ENCODE measurements at places on chromosomes 5 and 9.

GRCh38 chr9:95819636-95820035 is 55.9 kb upstream of the ERCC6L2 start:
- no peak for DNase-seq

- no peak for DNase-seq
Measured at GRCh38 chr9:114034196-114034595, 43.9 kb downstream of the AMBP start.

GRCh38 chr9:18947892-18948339 is 85.1 kb downstream of the SAXO1 start:
- DNase-seq = no peak

- DNase-seq = no peak
Measured at GRCh38 chr5:151569132-151570046, 21.7 kb downstream of the FAT2 start.

GRCh38 chr9:89591274-89592212 is 13.3 kb upstream of the GADD45G start:
- no peak for DNase-seq

DNA sequence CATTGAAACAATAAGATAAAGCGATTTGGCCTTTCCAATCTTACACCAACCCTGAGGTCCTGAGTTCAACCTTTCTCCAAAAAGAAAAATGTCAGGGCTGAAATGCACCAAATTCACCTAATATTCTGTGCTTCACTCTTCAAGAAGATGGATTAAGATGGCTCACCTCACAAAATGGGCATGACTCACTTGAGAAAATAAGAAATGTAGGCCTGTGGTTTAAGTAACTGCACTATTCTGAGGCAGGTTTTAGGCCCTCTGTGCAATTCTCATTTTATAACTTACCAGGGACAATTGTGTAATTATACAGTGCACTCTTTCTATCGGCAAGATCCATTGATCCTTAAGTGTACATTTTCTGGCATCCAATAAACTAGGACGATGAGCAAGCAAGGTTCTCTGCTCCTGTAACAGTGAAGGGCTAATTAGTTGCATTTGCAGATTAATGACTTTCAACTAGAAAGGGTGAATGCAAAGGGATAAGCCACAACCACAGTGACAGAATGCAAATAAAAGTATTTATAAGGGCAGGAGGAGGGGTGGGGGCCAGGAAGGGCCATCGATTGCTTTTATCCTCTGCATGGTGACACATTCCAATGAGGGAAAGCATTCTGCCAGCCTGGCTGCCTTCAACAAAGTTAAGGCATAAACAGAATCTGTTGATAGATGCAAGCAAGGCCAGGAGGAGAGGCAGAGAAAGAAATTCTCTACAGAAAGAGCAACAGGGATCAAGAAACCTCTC is 214.5 kb downstream of the CAAP1 start:
- no peak for DNase-seq

DNA sequence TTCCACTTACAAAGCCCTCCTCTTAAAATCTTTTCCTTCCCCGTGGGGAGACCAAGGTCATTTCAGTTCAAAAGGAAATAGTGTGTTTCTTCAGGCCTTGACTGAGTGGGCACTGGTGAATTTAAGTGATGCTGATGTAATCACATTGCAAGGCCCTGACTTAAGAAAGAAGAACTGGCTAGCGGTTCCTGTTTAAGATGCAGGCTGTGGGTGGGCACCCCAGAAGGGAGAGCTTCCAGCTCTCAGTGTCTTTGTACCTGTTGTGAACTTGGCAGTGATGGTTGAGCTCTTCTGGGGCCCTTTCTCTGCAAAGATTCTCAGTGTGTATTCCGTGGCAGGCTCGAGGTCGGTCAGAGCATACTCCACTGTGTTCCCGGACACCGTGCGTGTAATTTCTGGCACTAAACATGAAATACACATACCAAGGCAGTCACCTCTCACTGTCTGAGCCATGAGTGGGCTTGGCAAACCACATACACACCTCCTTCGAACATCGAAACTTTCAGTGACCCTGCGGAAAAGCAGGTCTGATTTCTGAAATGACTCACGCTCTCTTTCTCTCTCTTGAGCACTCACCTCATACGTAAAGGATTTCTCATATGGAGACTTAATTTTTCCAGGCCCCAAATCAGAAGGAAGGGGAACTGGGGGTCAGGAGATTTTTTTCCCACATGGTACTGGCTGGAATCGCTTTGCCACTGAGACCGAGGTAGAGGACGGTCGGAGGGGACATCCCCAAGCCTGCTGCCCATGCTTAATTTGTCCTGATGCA is 81.9 kb downstream of the TNC start:
- DNase-seq = no peak

DNA sequence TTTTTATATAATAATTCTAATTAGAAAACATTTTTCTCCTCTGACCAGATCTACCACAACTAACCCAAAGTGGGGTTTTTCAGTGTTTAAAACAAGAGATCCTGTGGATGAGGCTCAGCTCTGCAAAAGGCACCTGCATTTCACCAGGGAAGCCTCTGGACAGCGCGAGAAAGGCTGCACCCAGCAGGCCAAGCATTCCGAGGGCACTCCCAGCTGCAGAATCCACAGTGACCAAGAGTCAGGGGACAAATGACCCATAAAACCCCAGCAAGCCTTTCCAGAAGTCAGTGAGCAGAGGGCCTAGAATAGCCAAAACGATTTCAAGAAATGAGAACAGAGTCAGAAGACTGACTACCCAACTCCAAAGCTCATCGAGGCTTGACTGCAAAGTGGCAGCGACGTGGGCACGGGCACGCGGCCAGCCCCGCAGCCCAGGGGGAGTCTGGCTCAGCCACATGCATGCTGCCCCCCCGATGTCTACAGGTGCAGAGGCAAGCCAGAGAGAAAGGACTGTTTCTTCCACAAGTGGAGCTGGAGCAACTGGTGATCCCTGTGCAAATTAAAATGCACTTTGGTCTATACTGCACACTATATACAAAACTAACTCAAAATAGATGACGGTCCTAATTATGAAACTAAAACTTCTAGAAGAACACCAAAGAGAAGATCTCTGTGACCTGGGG is 26.2 kb downstream of the TPPP start:
- no peak for DNase-seq

DNA sequence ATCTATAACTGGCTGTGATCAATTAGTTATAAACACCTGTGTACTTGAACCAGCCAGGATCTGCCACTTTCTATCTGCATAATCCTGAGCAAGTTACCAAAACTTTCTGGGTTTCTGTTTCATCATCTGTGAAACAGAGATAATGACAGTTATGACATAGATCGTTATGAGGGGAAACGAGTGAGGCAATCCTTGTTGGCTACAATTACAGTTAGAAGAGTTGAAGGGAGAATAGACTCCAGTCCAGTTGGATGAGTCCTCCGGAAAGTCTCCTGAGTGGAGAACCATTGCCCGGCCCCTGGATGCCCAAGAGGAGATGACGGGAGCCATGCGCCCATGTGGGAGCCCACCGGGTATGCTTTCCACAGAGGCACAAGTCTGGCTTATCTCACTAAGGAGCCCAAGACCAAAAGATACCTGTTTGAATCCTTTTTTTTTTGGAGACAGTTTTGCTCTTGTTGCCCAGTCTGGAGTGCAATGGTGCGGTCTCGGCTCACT is 4.5 kb downstream of the PDE6A start:
- no peak for DNase-seq

- no peak for DNase-seq
Measured at GRCh38 chr5:126594748-126595485, at the start of gene ALDH7A1. Gene ALDH7A1, minus strand, starts transcription at chr5:126595219. Its CDS starts 21 bp downstream, at chr5:126595198.

GRCh38 chr5:61732369-61732768 is 400.3 kb downstream of the ZSWIM6 start:
- no peak for DNase-seq

DNA sequence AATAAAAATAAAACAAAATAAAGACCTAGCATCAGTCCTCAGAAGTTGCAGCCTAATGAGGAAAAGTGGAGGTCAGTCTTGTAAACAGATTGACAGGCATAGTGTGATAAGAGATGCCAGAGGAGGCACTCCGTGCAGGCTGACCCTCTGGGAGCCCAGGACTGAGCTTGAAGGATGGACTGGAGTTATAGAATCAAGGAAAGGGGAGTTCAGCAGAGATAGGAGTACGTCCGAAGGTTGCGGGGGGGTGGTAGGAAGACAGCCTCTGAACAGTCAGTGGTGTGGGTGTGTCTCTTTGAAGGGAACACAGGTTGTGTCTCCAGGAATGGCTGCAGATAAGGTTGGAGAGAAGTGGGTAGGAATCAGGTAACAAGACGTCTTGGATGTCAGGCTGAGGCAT is 126.1 kb upstream of the CPEB4 start:
- no peak for DNase-seq

- DNase-seq = no peak
Measured at GRCh38 chr5:42837601-42838000, 25.9 kb upstream of the SELENOP start.

GRCh38 chr5:60479542-60479941 is 220.4 kb downstream of the DEPDC1B start:
- DNase-seq = no peak

GRCh38 chr9:130058154-130058553 is 4.4 kb downstream of the GPR107 start:
- DNase-seq = no peak

DNA sequence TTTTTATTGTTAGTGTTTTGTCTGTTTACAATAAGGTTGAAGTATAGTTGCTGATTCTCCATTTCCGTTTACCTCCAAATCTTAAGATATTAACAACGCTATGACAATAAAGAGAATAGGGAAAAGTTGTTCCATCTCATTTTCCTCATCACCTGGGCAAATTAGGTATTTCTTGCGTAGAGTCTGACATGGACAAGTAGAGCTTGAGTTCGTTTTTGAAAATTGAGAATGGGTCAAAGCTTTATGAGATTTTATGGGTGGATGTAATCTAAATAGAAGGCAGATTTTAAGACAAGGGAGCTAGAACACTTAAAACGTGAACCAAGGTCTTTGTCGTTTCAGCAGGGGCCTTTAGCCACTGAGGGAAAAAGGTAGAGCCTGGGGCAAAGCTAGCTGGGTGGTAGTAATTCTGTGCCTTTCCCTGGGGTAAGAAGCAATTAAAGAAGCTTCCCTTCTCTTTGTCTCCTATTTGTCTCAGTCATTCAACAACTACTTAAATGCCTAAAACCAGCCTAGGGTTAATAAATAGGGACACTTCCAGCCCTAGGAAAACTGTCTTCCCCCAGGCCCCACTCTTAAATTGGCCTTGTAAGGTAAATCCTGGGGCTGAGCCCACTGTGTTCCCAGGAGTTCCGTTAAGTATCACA is 551 bp upstream of the CAAP1 start:
- DNase-seq = no peak

Data from activated CD8-positive, alpha-beta memory T cell treated with anti-CD3 and anti-CD28 coated beads for 4 hours (primary cell).